ENCODE measurements at places on chromosomes 13 and 19. TPM values are rescaled to one million over a fixed set of nuclear protein-coding genes. Genes with fewer than 3 reads are reported as not detected.

- peak; percentile 74 for ATAC-seq
These were observed 4.0 kb downstream of the RTN2 start for GRCh38 chr19:45492627-45493470.

DNA sequence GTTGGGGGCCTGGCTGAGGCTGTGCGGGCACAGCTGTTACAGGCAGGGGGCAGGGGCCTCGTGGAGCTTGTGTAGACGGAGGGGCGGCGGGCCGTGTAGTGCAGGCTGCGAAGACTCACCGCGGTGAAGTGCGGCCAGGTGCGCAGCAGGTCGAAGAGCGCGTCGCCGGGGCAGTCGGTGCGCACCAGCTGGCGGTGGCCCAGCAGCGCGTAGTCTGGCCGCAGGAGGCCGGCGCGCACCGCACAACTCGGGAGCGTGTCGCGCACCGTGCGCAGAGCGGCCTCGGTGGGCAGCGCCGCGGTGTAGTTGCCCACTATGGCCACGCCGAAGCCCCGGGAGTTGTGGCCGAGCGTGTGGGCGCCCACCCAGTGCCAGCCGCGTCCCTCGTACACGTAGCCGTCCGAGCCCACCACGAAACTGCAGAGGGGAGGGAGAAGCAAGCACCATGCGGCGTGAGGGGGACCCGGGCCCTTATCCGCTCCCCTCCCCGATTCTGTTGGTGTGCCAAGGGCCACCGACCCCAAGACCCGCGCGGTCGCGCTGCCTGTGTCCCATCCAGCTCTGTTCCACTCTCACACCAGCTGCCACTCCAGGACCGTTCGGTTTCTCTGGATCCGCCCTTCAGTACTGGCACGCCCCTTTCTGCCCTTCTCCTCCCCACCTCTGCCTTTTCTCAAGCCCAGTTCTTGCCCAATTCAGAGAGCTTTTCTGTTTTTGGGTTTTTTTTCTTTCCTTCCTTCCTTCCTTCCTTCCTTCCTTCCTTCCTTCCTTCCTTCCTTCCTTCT lies 5.4 kb upstream of the RASAL3 start:
- peak; percentile 46 for ATAC-seq

GRCh38 chr13:76091076-76091475 lies 454.9 kb downstream of the LMO7 start:
- no peak for ATAC-seq

GRCh38 chr13:73870970-73871935 lies 263.0 kb downstream of the KLF12 start:
- peak; percentile 58 for ATAC-seq

DNA sequence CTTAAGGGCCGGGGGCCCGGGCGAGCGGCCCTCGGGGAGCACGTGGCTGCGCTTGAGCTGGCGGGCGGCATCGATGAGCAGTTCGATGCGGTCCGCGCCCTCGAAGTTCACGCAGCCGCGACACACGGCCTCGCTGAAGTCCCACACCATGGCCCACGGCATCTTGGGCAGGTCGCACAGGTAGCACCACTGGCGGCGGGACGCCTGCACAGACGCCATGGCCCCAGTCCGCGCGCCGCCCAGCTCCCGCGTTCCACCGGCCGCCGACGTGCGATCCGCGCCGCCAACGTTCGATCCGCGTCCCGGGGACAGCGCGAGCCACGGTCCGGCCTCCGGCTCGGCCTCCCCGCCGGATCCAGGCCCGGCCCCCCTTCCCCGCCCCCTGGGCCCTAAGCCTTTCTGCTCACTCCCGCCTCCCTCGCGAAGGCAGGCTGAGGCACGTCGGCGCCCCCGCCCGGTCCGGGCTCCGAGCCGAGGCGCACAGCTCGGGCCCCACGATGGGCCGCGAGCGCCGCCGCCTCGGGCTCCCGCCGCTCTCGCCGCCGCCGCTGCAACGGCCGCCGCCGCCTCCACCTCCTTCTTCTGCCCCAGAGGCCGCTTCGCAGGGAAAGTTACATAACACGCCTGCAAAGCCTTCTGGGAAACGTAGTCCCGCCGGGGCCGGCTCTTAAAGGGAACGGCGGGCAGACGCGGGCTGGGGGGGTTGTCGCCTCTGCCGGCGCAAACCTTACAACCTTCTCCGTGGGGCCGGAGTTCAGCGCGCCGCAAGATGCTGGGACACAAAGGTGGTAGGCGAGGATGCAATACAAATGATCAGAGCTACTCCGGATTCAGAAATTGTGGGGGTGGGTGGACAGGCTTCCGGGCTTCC lies at the start of gene IRF2BP1:
TSS of gene IRF2BP1 (minus strand) at position 586 of the 871 bp plus-strand sequence. CDS start at position 219, 367 bp downstream.
- ATAC-seq = peak; percentile 91

DNA sequence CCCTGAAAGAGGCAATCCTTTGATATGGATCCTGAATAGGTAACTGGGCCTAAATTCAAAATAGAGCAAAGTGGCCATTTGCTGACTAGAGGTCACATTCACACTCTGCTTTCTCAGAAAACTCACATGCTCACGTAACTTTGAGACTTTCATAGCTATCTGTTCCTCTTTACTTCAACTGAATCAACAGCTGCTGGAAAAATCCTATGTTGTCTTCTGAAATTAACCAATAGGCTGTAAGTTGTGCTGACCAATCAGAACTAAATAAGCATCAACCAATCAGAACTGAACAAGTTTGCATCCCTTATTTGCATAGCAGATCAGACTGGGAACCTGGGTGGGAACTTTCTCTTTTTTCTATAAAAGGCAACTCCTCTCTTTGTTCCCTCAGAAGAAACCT lies 24.0 kb upstream of the TBC1D4 start:
- ATAC-seq = no peak

- ATAC-seq = no peak
These were observed 10.5 kb downstream of the PLIN4 start for GRCh38 chr19:4507804-4508203.

DNA sequence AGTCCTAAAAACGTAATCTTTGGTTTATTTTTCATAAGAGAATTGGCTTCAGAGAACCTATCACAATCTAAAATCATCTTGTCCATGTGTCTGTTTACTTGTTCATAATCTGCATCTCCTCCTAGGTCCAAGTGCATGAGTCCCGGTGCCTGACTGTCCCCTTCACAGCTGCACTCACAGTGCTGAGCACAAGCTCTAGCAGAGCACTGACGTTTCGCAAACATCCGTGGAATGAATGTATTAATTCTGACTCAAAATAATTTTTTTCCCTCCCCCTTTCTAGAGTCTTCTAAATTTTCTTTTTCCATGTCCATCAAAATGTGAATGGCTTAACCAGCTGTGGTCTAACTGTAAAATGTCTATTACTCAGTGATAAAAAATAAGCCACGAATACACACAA lies 245.5 kb upstream of the TSHZ3 start:
- no peak for ATAC-seq

DNA sequence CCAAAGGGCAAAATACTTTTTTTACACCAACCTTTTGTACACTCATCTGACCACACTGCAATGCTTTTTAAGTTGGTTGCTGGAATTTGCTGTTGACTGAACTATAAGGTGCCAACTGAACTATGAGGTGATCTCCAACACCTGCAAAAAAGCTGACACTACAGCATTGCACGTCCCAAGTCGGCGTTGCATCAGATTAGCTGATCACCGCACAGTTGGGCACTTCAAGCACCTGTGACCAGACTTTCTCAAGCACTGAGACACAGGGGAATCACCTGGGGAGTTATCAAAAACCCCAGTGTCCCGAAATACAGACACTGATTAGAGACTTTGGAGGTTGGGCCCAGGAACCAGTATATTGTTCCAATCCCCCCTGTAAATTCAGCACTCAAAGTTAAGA lies 1.1 kb downstream of the NLRP11 start:
- ATAC-seq = no peak

DNA sequence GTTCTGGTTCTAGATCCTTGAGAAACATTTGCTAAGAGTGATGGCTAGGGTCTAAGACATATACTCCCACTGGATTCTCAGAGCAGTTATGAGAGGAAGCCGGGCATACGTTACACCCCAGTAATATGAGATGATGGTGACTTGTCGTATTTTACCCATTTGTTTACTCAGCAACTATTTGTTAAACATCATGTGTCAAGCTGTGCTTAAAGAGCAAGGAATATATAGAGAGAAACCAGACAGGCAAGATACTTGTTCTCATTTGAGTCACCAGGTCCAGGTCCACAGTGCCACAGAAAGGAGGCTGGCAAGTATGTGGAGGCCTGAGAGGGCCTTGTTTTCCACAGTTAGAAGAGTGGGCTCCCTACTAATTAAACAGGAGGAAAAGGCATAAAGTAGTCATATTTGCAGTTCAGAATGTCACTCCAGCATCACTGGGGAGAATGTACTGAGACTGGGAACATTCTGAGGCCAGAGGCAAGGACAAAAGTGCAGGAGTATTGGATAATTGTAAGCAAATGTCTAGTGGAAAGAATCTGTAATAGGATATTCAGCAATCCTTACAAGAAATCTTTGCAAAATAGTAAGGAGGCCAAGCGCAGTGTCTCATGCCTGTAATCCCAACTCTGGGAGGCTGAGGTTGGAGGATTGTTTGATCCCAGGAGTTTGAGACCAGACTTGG lies 142.2 kb downstream of the IRS2 start:
- ATAC-seq = no peak

DNA sequence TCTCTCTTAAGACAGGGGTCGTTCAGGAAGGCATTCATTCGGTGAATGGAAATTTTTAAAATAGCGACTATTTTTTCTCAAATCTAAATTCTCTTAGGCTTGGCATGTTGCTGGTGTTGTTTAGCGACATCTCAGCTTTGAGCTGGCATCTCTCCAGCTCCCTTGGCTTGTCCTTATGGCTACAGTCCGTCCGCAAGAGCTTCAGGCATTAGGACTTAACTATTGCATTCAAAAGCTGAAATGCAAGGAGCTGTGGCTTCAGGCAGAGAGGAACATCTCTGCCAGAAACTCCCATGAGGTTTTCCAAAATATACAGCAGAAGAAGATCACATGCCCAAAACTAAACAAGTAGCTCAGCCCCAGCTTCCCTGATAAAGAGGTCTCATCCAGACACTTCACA lies 578.5 kb downstream of the EFNB2 start:
- ATAC-seq = no peak

DNA sequence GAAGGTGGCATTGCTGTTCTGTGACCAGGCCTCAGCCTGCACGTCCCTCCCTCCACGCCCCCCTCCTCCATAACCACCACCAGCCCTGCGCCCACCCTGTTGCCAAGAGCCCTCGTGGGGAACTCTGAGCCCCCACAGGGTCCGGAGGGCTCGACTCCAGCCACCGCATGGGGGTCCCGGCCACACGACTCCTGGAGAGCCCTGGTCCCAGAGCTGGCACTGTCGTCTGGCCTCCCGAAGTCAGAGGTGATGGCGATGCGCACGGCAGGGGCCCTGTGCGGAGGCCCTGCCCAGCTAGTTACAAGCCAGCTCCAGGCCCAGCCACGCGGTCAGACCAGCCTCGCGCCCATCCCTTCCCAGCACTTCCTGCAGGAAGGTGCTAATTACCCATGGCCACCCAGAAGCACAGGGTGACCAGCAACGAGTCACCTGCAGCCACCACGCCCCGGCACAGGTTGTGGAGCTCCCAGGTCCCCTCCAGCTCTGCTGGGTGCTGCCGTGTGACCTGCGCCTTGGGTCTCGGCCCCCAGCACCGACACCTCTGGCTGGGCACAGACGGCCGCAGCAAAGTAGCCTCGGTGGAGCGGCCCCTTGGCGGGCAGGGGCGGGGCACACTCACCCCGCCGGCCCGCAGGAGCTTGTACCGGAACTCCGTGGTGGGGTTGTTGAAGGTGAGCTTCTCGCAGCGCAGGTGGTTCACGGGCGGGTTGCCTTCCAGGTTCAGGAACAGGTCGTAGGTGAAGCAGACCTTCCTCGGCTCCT lies 49.6 kb downstream of the MLLT1 start:
- no peak for ATAC-seq

- ATAC-seq = no peak
These were observed 125.7 kb downstream of the MYO16 start for GRCh38 chr13:108755083-108755482.

DNA sequence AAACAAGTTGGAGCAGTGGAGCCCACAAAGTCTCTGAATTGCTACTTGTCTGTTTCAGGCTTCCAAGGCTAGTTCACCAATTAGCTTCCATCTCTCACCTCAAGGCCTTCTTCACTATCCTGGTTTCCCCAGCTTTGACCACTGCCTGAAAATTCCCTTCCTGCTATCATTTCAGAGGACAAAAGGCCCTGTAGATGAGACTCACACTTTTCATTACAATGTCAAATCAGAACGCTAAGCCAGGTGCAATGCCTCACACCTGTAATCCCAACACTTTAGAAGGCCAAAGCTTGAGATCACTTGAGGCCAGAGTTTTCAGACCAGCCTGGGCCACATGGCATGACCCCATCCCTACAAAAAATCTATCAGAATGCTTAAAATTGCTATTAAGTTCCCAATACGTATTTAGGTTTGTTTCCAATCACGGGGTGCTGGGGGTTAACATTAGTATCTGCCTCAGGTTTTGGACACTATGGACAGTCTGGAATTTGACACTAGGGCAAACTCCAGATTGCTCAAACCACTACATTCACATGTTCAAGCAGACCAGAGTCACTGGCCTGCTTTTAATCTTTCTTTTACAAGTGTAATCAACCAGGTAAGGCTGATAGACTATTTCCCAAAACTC lies 5.5 kb downstream of the TPT1 start:
- ATAC-seq = no peak

- ATAC-seq = peak; percentile 12
These were observed 2.8 kb upstream of the IFI30 start for GRCh38 chr19:18170714-18171255.

GRCh38 chr13:33352526-33352925 lies 67.0 kb upstream of the STARD13 start:
- ATAC-seq = no peak

- ATAC-seq = no peak
These were observed 868.9 kb upstream of the SLC10A2 start for GRCh38 chr13:103935117-103935516.

Gene TEX30
- 6.4 TPM for total RNA-seq

Gene KCNRG
- 3.0 TPM for total RNA-seq

Gene SELENOV
- total RNA-seq = not detected

Gene IGFL1
- not detected for total RNA-seq

Gene ATP8B3
- 0.35 TPM for total RNA-seq

Gene PSG1
- total RNA-seq = not detected

Gene PSPN
- 1.6 TPM for total RNA-seq

Gene ODAD3
- 0.27 TPM for total RNA-seq

Gene KLK6
- total RNA-seq = not detected

Gene MLNR
- total RNA-seq = not detected

Gene CEACAM20
- not detected for total RNA-seq

Gene OR7A5
- not detected for total RNA-seq
